Epithelial cell of prostate (primary cell): ENCODE measurements at places on chromosomes 6 and 20.

DNA sequence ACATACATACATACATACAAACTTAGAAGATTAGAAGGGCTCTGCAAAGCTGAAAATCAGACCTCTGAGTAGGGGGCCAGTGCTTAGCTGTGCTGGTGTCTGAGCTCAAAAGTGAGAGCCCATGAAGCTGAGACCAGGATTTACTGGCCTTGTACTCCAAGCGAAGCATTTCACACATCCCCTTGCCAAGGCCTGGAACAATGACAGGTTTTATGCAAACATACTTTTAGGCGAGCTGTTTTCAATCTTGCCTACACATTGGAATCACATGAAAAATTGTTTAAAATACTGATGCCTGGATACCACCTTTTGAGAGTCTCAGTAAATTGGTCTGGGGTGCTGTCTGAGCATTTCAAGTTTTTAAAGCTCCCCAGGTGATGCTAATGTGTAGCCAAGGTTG lies 80.9 kb upstream of the SRSF6 start:
- no peak for DNase-seq

DNA sequence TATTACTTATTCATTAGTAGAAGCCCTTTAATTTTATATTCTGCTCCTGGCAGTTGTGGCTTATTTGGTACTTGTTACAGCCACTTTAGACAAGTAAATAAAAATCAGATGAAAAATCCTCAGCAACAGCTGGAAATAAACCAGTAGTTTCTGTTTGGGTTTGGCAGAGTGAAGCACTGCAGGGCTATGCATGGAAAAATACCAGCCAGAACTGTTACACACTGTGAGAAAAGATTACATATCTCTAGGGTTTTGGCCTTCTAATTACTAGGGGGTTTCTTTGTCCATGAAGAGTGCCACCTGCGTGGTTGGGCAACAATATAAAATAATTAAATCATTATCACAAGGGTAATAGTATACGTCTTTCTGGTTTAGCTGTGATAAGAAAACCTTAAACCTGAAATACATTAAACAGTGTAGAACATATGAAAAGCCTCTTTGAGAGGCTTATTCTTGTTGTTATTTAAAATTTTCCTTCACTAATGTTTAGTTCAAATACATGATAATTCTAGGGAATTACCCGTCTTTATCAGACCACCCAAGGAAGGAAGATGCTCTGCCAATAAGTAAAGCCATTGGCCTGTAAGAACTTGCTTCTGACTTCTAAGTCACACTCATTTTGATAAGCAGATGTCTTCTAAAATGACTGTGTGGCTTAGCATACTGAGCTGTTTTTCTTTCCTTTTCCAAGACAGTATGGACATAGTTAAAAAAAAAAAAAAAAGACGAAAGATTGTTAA lies 320.0 kb upstream of the FLRT3 start:
- no peak for DNase-seq

- DNase-seq: no peak
Measured at GRCh38 chr6:27604986-27605385, 132.1 kb upstream of the ZNF184 start.

GRCh38 chr6:121663292-121663810 lies 227.9 kb downstream of the GJA1 start:
- DNase-seq: no peak

- DNase-seq: no peak
Measured at GRCh38 chr6:64280569-64280968, 645.0 kb downstream of the PHF3 start.

DNA sequence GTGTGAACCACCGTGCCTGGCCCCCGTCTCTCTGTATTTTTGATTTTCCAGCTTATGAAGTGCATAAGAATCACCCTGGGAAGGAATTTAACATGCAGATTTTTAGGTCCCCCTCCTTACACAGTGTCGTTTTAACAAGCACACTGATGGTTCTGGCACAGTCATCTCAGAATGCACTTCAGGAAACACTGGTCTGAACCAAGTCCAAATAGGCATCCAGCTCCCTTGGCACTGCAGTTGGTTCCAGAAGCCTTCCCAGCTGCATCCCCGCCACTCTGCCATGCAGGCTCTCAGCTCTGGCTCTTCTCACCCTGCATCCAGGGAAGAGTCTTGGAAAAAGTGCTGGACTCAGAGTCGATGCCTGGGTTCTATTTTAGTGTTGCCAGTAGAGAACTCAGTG lies 20.1 kb downstream of the RIPOR2 start:
- no peak for DNase-seq

- no peak for DNase-seq
Measured at GRCh38 chr6:169950558-169950957, 199.1 kb downstream of the ERMARD start.

DNA sequence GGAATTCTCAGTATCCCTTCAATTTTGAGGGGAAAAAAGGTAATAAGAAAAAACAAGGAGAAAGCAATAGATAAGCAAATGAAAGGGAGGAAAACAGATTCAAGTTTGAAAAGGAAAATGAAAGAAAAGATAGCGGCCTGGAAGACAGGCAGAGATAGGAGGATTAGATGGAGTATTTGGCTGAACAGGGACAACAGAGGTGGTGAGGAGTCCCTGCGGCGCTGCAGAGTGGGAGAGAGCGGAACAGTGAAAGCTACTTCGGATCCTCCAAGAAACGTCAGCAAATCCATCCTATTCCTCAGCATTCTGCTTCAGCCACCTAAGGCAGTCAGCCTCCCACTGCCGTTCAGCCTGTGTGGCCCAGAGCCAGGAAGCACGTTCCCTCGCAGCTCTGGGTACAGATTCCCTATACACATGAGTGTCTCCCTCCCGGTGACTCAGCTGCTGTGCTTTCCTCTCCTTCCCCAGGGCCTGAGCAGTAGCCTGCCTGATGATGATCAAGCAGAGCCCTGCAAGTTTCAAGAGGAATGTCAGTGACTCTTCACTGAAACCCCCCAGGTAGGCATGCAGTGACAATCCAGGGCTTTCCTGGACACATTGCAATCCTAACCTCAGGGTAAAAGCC lies 43.4 kb upstream of the CDYL start:
- peak; percentile 86 for DNase-seq

GRCh38 chr6:152121910-152122309 lies 314.4 kb downstream of the ESR1 start:
- no peak for DNase-seq

DNA sequence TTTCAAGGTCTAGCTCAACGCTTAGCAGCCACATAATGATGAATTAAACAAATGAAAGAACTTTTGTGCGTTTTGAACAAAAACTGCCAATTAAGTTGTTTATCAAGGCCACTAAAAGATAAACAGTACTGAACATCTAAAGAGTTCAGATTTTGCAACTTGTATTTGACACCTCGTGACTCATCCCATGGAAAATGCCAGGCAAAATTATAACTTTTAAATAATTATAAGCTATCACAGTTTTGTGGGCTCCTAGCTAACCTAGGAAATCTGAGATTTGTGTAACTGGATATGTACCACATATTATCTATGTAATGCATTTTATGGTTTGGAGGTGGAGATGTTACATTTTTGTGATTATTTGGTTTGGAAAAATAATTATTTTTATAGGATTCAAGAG lies 9.6 kb upstream of the BAG2 start:
- DNase-seq: no peak

GRCh38 chr6:111888928-111889695 lies 15.9 kb upstream of the FYN start:
- DNase-seq: no peak

DNA sequence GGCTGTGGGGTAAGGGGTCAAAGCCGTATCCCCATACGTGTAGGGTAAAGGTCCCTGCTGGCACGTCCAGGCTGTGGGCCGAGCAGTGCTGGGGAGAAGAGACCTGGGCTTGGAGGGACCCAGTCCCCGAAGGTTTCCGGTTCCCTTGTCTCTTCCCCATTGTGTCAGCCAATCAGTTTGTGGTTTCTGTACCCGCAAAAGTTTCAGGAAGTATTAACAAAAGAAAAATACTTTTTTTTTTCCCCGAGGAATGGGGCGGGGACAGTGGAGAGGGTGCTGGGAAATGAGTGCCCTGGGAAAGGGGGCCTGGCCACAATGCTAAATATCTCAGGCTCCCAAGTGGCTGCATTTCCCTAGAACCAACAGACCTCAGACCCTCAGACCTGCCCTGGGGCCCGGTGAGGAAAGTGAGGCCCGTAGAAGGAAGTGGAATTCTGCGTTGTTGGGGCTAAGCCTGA lies 15.2 kb upstream of the AMD1 start:
- no peak for DNase-seq

- DNase-seq: no peak
Measured at GRCh38 chr6:45328523-45328922, 393 bp downstream of the RUNX2 start.

DNA sequence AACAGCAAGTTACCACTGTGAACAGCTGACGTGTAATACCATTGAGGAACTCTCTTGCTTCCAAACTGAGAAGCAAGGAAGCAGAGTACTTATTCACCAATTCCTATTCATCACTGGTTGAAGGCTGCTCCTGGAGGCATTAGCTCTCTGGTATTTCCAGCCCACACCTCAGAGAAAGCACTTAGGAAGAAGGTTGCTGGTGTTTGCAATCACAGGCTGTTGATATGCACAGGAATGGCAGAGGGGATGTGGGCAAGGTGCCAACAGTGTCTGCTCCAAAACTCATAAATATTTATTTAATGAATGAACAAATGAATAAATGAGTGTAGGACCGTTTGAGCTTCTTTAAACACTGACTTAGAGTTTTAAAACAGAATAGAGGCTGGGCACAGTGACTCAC lies 6.9 kb upstream of the RRBP1 start:
- DNase-seq: no peak

DNA sequence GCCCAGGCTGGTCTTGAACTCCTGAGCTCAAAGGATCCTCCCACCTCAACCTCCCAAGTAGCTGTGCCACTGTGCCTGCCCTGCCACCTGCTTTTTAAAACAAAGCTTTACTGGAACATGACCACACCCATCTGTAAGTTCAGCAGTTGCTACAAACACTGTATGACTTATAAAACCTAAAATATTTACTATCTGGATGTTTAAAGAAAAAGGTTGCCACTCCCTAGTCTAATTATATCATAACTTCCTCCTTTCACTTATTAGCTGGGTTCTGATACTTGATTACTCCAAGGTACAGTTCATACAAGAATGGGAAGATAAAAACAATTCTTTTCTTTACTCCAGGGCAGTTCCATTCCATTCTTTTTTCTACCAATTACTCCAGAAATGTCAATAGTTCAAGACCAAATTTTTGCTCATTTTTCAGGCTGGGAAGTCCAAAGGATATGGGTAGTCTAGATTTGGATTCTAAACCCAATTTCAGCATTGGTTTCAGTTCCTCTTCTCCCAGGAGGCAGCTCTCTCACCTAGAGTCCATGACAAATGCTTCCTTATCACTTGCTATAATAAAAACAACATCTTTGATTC lies 63.1 kb downstream of the SEC63 start:
- peak; percentile 48 for DNase-seq

GRCh38 chr6:44304282-44305199 lies 8.6 kb downstream of the AARS2 start:
- DNase-seq: no peak

DNA sequence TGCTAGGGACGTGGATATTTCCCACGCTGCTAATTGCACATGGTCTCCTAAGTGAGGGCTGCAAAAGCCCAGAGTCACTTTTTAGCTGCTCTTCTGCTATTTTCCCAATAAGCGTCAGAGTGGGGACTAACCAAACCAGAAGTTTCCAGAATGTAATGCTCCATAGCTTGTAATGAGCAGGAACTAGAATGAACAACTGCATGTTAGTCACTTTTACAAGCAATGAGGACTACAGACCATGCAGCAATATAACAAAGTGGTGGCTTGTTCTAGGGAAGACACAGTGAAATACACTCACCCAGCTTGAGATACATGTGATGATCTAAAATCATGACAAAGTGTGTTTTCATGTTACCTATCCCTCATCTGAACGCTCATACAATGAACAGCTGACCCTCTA lies 314.1 kb upstream of the SGK1 start:
- no peak for DNase-seq

DNA sequence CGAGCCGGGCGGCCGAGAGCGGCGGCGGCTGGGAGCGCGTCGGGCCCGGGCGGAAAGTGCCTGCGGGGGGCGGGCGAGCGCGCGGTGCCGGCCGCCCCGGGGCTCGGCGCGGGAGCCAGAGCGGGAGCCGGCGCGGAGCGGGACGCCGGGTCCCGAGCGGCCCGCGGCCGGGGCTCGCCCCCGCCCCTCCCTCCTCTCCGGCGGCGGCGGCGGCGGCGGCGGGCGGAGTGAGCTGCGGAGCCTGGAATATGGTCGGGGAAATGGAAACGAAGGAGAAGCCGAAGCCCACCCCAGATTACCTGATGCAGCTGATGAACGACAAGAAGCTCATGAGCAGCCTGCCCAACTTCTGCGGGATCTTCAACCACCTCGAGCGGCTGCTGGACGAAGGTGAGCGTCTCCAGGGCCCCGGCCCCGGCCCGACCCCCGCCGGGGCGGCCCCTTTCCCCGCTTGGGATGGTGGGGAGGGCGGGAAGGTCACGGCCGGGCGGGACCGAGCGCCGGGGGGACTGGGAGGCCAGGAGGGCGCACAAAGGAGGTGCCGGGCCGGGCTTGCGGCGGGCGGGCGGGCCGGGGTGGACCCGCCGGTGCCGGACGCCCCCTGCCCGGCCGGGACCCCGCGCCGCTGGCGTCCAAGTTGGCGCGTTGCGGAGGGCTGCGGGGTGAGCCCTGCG lies 565 bp downstream of the QKI start:
- no peak for DNase-seq
